ENCODE measurements at places on chromosomes 16 and 17. TPM values are rescaled to one million over a fixed set of nuclear protein-coding genes. Genes with fewer than 3 reads are reported as not detected.

Gene ASPHD1
- not detected for total RNA-seq

DNA sequence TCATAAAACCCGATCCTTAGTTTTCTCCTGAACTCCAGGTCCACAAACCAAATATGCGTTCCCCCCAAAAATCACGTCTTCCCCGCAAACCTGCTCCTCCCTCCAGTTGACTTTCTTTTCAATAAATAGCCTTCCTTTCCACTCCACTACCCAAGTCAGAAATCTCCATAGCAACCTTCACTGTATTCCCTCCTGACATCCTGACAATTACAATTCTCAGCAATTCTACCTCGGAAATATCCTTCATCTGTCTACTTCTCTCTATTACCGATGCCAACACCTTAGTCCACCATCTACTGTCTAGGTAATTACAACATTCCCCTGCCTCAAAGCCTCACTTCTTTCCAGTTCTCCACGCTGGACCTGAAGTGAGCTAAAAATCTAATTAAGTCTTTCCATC is 50.7 kb downstream of the SMURF2 start:
- DNase-seq, result no peak

Gene CIBAR2
- total RNA-seq, result not detected

DNA sequence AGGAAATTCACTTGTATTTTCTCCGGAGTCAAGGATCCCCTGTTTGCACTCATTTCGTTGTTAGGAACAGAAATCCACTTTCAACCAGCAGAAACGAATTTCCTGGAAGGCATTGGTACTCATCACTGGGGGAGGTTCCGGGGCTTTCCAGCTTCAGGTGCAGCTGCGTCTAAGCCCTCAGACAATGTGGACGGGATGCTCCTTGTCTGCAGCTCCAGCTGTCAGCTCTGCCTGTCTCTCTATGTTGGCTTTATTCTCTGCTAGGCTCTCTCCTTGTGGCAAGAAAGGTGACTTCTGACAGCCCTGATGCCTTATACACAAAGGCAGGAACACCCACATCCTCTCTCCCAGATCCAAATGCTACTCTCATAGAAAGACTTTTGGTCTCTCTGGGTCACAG is 183.9 kb upstream of the HSBP1 start:
- no peak for DNase-seq

DNA sequence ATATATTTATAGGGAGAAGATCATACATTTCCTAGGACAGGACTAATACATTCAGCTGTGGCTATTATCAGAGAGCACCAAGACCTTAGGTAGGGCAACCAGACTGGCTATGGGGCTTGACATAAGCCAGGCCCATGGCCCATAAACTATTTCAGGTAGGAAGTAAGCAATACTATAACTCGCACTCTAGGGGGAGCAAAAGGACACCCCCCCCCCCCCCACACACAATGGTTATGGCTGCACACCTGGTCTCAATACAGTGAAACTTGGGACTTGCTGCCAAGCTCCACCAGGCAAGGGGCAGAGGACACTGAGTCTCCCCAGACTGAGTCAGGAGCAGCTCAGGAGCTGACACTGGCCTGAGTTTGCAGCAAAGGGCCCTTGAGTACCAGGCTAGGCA is 348.9 kb upstream of the ASIC2 start:
- no peak for DNase-seq

Gene SLC35G6
- total RNA-seq, result not detected

Measured in breast epithelium (tissue), 4 donors.